ENCODE measurements at places on chromosomes 7 and 10. TPM values are rescaled to one million over a fixed set of nuclear protein-coding genes. Genes with fewer than 3 reads are reported as not detected.

Gene TMEM229A
- not detected for total RNA-seq

Gene PKD2L1
- not detected for total RNA-seq

Gene PDE1C
- 31.5 TPM for total RNA-seq

Gene GFRA1
- 0.03 TPM for total RNA-seq

Gene HOXA3
- total RNA-seq = 1.2 TPM

Gene DNAH11
- not detected for total RNA-seq

Gene PTPN20
- 5.4 TPM for total RNA-seq

Gene HYAL4
- 0.17 TPM for total RNA-seq

Gene WASHC2C
- 24.6 TPM for total RNA-seq

Gene FAM241B
- 2.5 TPM for total RNA-seq

Gene SLC16A12
- 0.18 TPM for total RNA-seq

Gene BAMBI
- 3.6 TPM for total RNA-seq

Gene SRRM3
- 0.92 TPM for total RNA-seq

Gene NUTM2A
- 1.3 TPM for total RNA-seq

Gene NPFFR1
- total RNA-seq = not detected

Gene SEMA3C
- 99.5 TPM for total RNA-seq

Gene ELN
- total RNA-seq = not detected

Gene AHR
- 18.4 TPM for total RNA-seq

Gene MCM10
- total RNA-seq = 35.1 TPM

Gene CRYGN
- total RNA-seq = not detected

Gene RGS10
- 86.5 TPM for total RNA-seq

Gene SPDYE6
- total RNA-seq = not detected

Gene LRIT1
- not detected for total RNA-seq

Gene RAPGEF5
- 3.4 TPM for total RNA-seq

Gene HECTD2
- 2.6 TPM for total RNA-seq

Gene BAG3
- total RNA-seq = 60.7 TPM

Gene TRPV5
- not detected for total RNA-seq

Gene MET
- 147 TPM for total RNA-seq

Gene NKX2-3
- total RNA-seq = not detected

Gene INA
- 1.5 TPM for total RNA-seq

Gene NKX1-2
- 5.5 TPM for total RNA-seq

Gene HTR5A
- total RNA-seq = not detected

Gene PAX4
- total RNA-seq = not detected

Gene METTL27
- total RNA-seq = 11.8 TPM

Gene CDK1
- total RNA-seq = 88.8 TPM

Gene PLEKHA8
- total RNA-seq = 14.3 TPM

Gene IFIT1
- 111 TPM for total RNA-seq

Gene CPN1
- total RNA-seq = not detected

Gene RBM48
- 7.6 TPM for total RNA-seq

Gene AGBL3
- total RNA-seq = 1.3 TPM

Gene PDE6C
- total RNA-seq = not detected

Gene WNT2
- not detected for total RNA-seq

Gene FAM237B
- total RNA-seq = not detected

Gene NEURL1
- total RNA-seq = 0.24 TPM

Gene H2AZ2
- total RNA-seq = 180 TPM

Gene H2BK1
- total RNA-seq = not detected

Gene AKR1D1
- not detected for total RNA-seq

Gene PIK3CG
- not detected for total RNA-seq

Gene COBL
- 0.78 TPM for total RNA-seq

Gene NPM3
- 126 TPM for total RNA-seq

Gene KCP
- 0.03 TPM for total RNA-seq

Gene LIPA
- total RNA-seq = 63.5 TPM

Gene CPVL
- 3.2 TPM for total RNA-seq

Gene MRLN
- total RNA-seq = not detected

Gene TBX20
- total RNA-seq = not detected

Gene CACNA2D1
- total RNA-seq = 2.3 TPM

Gene CHCHD2
- total RNA-seq = 559 TPM

Gene C10orf143
- 1.1 TPM for total RNA-seq

Gene NXPH1
- not detected for total RNA-seq

Gene OR2A7
- 11.6 TPM for total RNA-seq
